ENCODE measurements at places on chromosomes 4 and X. TPM values are rescaled to one million over a fixed set of nuclear protein-coding genes. Genes with fewer than 3 reads are reported as not detected.

DNA sequence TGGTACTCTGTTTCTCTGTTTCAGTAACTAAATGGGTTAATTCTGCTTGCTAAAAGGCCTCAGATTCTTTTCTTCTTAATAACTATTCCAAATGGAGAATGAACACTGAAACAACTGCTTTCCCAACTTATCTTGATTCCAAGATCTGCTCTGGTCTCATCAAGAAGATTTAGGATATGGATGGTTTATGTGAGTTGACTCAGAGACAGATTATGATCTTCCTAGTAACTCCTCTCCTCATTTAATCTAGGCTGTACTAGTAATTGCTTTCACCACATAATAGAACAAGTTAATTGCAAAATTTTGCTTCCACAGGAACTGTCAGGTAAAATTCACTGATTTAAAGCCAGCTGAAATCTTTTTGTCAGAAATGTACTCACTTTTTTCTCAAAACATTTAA, 537.1 kb downstream of the GRID2 start:
- no peak for DNase-seq

- DNase-seq = no peak
Measured at GRCh38 chrX:54807524-54808108, at the start of gene MAGED2. Gene MAGED2, plus strand, starts transcription at chrX:54807745. Its CDS starts 1,587 bp downstream, at chrX:54809332.

Gene IKBKG
- 21.1 TPM for total RNA-seq

DNA sequence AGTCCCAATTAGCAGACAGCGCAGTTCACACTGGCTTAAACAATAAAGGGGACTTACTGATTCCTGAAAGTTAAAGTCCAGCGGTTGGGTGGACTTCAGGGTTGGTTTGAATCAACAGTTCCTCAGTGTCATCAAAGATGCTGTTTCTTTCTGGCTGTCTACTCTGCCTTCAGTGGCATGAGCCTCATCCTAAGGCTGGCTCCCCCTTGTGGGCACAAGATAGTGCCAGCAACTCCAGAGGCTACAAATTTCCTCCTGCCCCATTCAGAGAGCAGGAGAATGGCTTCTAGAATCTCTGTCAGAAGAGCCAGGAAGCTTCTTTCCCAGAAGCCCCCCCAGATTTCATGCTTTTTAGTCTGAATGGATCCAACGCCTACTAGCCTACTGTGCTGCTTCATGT, 82.4 kb upstream of the MTM1 start:
- peak; percentile 57 for DNase-seq

GRCh38 chrX:56232221-56233082, at the start of gene KLF8:
Gene KLF8, plus strand, starts transcription at chrX:56232356. Its CDS starts 979 bp downstream, at chrX:56233335.
- DNase-seq = peak; percentile 55

Gene GLOD5
- not detected for total RNA-seq
